GOT3 (cell line): ENCODE measurements at places on chromosomes 16 and 17.

- no peak for DNase-seq
These were observed 9.4 kb upstream of the MYLK3 start for GRCh38 chr16:46757339-46758050.

DNA sequence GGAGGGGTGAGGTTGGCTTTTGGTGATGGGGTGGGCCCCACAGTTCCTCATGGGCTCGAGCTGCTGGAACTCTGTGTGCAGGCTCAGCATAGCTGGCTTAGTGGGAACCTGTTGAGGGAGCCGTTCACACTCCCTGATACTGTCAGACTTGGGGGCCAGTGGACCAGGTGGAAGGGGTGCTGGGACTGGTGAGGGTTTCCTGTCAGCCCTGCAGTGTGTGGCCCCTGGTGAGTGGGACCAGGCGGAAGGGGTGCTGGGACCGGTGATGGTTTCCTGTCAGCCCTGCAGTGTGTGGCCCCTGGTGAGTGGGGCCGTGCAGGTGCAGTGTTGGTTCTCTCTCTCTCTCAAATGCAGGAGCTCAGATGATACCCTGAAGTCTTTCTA lies 45.1 kb upstream of the ZNF750 start:
- no peak for DNase-seq

DNA sequence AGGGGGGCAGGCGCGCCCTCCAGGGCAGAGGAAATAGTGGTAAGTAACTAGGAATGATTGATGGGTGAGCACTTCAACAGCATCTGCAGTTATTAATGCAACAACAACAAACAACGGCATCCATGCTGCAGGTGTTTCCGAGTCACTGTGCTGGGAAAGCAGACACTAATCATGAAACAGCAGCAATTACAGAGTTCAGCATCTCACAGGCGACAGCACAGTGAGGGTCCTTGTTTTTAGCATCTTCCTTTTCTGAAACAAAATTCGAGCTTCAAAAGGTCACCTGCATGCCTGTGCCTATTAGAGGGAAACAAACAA lies 191.9 kb downstream of the SLC39A11 start:
- DNase-seq, result no peak

DNA sequence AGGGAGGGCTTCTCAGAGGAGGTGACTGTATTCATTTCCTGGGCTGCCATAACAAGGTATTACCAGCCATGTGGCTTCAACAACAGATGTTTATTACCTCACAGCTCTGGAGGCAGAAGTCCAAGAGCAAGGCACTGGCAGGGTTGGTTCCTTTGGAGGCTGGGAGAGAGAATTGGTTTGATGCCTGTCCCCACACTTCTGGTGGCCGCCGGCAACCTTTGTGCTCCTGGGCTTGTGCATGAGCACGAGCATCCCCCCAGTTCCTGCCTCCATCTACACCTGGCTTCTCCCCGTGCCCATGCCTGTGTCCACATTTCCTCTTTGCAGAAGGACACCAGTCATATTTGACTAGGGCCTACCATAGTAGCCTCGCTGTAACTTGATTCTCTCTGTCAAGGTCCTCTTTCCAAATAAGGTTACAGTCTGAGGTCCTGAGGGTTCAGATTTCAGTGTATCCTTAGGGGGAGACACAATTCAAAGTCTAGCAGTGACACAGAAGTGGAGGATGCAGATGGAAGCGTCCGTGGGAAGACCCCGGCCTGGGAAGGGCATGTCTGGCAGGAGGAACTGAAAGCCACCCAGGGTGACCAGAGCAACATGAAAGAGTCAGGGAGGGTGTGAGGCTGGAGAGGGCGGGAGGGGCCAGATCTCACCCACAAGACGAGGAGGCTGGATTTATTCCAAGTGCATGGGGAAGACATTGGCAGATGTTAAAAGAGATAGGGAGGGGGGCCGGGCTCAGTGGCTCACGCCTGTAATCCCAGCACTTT lies 188.2 kb upstream of the HSBP1 start:
- DNase-seq, result no peak

GRCh38 chr16:10090816-10091215 lies 91.4 kb downstream of the GRIN2A start:
- DNase-seq, result no peak

GRCh38 chr17:65545705-65546523 lies 15.5 kb downstream of the AXIN2 start:
- no peak for DNase-seq

DNA sequence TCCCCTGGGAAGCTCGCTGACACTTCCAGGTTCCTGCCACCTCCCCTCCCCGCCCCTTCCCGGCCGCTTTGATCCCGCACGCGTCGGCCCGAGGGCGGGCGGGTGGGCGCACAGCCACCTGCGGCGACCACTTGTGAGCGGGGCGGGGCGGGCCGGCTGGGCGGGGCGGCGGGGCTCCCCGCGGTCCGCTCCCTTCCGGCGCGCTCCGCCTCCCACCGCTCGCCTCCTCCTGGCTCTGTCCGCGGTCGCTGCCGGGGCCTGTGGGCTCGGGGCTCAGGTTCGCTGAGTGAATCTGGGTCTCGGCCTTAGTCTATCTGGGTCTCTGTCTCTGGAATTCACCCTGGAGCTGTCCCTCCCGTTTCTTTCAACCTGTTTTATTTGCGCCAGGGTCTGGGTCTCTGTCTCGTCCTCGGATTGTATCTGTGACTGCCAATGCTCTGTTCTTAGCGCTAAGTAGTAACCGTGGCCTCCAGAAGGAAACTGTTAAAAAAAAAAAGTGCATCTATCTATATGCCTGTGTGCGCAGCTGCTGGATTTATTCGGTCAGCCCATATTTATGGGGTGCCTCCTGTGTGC lies 2.7 kb upstream of the HES7 start:
- DNase-seq, result no peak

DNA sequence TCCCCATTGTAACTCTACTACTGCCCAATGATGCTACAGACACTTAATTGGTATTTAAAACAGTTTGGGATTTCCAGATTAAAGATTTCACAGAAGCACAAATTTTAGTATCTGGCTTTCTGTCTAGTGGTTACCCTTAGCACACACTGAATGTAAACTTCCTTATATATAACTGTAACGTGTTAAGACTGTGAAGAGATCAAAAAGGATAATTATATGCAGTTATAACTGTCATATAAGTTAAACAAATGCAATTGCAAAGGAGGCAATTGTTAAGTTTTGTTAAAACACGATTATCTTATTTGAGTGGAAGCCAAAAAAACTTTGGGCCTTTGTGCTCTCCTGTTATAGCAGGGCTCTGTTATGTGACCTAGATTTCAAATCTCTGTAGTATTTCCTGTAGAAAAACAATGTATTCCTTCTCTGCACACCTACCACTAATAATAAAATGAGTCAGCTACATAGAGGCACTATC lies 147.9 kb downstream of the STXBP4 start:
- no peak for DNase-seq

- DNase-seq, result no peak
These were observed 4.6 kb upstream of the ARL5C start for GRCh38 chr17:39170558-39170957.

GRCh38 chr16:24671455-24671954 lies 57.9 kb upstream of the TNRC6A start:
- no peak for DNase-seq

- DNase-seq, result no peak
These were observed 26.7 kb upstream of the JPT2 start for GRCh38 chr16:1651094-1651973.

GRCh38 chr16:21638573-21638975 lies 13.8 kb downstream of the IGSF6 start:
- no peak for DNase-seq

- DNase-seq, result no peak
These were observed 25.1 kb upstream of the CNOT1 start for GRCh38 chr16:58654560-58655214.

- no peak for DNase-seq
These were observed 1.8 kb downstream of the SPECC1 start for GRCh38 chr17:20010936-20011335.

- DNase-seq, result no peak
These were observed 407.2 kb upstream of the CCL2 start for GRCh38 chr17:33847900-33848299.

DNA sequence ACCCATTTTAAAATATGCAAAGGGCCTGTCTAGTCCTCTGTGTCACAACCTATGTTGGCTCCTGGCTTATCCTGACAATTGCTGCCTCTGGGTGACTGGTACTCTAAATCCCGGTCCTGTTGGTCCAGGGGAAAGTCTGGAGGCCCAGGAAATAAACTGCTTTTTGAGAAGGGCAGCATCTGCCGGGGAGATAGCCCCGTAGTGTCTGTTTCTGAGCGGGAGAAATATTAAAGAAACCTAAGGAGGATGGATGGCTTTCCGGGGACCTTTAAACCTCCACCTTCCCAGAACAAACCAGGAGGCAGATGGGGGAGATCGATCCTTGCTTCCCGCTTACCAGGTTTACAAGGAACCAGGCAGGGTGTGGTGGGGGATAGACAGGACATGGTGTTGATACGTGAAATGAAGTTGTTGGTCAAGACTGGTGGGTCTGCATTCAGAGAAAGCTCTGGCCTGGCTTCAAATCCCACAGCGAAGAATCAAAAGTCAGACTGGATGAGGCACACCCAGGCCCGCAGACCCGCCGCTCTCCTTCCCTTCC lies 3.8 kb downstream of the HOXB2 start:
- no peak for DNase-seq

GRCh38 chr17:20706751-20707373 lies 127.3 kb downstream of the CDRT15L2 start:
- DNase-seq, result no peak

GRCh38 chr17:47907932-47908562 lies 12.0 kb downstream of the SP2 start:
- no peak for DNase-seq

DNA sequence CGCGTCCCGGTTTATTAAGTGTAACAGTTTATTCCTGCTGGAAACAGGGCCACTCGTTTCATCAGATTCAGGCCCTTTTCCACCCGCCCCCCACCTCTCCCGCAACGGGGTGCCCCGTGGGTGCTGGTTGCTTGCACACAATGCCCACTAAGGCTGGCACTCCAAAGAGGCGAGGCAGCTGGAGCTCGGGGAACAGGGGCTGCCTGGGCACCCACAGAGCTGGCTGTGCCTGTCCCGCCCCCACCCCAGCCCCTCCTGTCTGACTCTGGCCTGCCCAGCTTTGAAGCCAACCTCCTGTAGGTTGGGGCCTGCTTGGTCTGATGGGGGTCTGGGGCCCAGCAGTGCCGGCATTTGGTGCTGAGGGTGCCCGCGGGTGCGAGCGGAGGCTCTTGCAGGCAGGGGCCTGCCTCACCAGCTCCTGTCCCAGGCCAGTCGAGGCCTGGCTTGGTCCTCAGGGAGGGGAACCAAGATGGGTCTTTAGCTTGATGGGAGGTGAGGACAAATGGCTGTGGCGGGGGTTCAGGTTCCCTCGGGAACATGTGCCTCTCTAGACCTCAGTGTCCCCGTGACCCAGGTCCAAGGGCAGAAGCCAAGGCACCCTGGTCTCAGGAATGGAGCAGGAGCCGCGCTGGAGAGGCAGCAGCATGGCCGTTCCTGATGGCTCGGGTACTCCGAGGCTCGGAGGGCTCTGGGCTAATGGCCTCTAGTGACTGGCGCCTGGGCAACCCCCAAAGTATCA lies 20.1 kb downstream of the MYBBP1A start:
- DNase-seq, result no peak

DNA sequence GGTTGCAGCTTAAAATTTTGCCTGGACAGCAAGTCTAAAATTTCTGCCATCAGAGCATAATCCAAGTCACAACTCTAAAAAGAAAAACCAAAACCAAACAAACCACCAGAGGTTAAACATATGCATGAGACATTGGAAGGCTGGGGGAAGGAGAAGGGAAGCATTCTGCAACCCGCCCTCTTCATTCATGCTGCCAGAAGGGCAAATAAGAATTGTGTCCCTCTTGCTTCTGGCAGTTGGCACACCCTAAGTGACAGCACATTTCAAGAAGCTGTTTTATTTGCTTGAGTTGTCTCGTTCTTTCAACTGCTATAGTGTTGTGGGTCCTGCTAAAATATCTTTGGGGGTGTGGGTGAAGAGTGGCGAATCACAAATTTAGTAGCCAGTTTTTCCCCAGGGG lies 99.6 kb downstream of the SKAP1 start:
- DNase-seq, result no peak

- no peak for DNase-seq
These were observed 4.6 kb downstream of the CLUH start for GRCh38 chr17:2706911-2707510.

DNA sequence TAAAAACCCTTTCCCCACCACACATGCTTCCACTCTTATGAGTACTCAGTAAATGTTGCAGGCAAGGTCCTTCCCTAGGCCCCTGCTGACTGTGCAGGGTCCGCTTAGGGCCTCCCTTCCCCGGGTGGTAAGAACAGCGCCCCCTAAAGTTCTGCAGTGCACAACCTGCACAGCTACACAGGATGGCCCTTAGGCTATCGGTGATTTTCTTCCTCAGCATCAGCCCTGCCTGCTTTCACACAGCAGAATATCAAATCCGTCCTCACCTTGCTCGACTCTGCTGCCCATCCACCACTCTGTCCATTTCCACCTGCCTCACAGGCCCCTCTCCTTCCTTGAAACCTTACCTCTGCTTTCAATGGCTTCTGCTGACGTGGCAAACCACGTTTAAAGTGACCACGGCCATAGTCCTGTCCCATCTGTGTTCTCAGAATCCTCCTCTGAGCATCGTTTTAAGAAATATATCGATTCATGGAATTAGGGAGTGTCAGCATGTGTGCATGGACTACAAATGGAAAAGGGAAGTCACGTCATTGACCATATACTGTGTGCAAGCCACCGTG lies 51.4 kb upstream of the TMEM132E start:
- no peak for DNase-seq

- no peak for DNase-seq
These were observed 216.0 kb downstream of the FOXL1 start for GRCh38 chr16:86794216-86794864.

GRCh38 chr17:5715478-5715877 lies 131.2 kb upstream of the NLRP1 start:
- no peak for DNase-seq

- no peak for DNase-seq
These were observed 20.1 kb downstream of the ZNF276 start for GRCh38 chr16:89741342-89742014.

- DNase-seq, result no peak
These were observed at the start of gene CD300LB for GRCh38 chr17:74531231-74531761. Gene CD300LB, minus strand, starts transcription at chr17:74531475. Its CDS starts 125 bp downstream, at chr17:74531350.

DNA sequence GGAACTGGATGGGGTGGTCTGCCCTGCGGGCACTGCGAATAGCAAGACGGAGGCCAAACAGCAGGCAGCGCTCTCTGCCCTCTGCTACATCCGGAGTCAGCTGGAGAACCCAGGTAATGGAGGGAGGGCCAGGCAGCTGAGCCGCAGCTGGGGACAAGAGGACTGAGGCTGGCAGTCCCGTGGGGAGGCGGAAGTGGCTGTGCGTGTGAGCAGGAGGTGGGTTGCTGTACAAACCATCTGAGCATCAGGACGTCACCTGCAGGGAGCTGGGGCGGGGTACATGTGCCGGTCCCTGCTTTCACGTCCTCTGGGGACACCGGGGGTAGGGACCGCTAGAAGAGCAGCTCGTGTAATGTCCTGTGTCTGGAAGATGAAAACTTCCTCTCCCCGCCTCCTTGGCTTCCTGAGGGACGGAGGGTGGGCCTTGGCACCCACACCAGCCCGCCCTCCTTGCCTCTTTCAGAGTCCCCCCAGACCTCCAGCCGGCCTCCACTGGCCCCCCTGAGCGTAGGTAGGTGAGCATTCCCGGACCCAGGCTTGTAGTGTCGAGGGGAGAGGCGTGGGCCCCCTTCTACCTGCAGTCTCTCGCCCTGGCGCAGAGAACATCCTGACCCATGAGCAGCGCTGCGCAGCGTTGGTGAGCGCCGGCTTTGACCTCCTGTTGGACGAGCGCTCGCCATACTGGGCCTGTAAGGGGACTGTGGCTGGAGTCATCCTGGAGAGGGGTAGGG lies 3.7 kb downstream of the ADAD2 start:
- DNase-seq, result no peak

- no peak for DNase-seq
These were observed 8.5 kb upstream of the CCL1 start for GRCh38 chr17:34371405-34372100.
